ENCODE measurements at places on chromosomes 2 and 18.
A peak's percentile ranks its signal among the peaks of the same experiment; 100 is the strongest.

- no peak for DNase-seq
Measured at GRCh38 chr2:161388146-161388779, 27.8 kb upstream of the TBR1 start.

- no peak for DNase-seq
Measured at GRCh38 chr2:117703858-117704257, 110.6 kb upstream of the DDX18 start.

DNA sequence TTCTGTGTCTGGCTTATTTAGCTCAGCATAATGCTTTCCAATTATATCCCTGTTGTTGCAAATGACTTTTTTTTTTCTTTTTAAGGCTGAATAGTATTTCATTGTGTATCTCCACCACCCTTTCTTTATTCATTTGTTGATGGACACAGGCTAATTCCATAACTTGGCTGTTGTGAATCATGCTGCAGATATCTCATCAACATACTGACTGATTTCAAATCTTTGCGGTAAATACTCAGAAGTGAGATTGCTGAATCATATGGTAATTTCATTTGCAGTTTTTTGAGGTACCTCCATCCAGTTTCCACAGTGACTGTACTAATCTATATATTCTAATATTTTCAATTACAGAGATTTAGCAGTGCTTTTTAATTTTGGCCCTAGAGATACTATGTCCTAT is 266.2 kb downstream of the TMX3 start:
- no peak for DNase-seq

DNA sequence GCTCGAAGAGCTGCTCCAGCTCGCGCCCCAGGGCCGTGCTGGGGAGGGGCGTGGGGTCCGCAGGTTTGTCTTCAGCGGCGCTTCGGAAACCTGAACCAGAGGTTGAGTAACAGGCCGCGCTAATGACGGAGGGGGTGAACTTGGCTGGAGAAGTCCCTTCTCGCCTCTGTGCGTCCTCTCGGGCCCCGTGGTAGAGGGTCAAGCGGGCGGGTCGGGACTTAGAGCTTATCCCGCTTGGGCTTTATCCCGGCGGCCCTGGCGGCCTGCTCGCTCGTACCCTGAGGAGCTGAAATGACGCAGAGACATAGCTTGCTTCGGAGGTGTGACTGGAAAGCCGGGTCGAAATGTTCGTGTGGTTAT is 479 bp downstream of the RNMT start:
- DNase-seq = no peak

DNA sequence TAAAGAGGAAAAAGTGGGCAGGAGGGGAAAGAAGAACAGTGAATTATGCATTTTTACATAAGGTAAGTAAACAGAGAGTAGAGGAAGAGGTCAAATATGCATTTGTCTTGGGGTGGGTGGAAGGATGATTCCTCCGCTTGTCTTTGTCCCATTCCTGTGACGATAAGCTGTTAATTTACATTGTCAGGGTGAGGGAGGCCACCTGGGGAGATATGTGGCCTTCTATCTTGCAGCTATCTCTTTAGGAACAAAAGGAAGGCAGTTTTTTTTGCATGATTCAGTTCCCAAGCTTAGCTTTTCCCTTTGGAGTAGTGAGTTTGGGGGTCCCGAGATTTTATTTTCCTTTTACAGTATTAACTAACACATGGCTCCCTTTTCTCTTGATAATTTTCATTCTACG is 2.2 kb upstream of the INPP4A start:
- DNase-seq = no peak

DNA sequence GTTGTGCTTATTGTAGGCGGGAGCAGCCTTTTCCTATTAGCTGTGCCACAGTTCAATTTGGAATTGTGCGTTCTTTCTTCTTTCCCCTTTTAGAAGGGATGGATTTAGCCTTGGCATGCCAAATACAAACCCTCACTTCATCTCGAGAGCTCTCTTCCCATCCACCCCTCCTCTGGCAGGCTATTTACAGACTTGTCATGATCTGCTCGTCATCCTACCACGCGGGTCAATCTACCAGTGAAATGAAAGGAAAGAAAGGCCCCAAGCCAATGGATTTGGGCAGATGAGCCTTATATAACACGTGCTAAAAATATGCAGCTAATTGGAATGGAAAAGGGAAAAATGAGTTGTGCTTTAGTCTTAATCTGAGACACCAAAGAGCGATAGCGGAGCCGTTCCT is 277.5 kb downstream of the PRKCE start:
- DNase-seq = no peak

GRCh38 chr18:36458306-36458705 is 160.8 kb downstream of the FHOD3 start:
- no peak for DNase-seq

DNA sequence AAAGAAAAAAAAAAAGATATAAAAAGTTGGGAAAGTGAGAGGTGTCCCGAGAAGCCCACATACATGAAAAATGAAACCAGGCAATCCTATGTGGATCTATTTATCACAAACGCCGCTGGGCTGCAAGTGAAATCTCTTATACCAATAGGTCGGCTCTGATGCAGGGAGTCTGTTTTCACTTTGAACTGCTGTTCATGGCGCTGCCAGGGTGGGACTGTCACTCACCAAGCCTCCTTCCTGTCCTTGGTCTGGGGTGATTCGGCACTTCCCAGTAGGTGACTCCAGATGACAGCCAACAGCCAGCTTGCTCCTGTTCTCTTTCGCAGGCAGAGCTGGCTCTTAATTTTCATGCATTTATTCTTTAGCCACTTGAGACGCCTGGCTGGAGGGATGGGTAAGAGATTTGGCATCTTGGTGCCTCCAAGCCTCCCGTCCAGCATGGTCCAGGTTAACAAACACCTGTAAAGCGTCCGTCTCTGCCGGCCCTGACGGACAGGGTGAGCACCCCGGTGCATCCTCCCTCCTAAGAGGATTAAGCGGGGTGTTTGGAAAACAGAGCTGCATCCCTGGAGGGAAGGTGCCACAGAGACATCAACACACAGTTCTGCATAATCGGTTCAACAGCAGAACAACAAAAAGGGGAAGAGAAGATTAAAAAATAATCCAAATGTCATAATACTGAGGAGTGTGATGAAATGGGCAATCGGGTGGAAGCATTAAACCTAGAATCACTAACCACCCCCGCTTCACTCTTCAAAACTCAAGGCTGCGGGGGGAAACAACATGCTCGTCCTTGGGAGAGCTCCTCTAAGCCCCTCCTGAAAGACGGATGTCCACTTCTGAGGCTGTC is 58.7 kb downstream of the STEAP3 start:
- DNase-seq = no peak

DNA sequence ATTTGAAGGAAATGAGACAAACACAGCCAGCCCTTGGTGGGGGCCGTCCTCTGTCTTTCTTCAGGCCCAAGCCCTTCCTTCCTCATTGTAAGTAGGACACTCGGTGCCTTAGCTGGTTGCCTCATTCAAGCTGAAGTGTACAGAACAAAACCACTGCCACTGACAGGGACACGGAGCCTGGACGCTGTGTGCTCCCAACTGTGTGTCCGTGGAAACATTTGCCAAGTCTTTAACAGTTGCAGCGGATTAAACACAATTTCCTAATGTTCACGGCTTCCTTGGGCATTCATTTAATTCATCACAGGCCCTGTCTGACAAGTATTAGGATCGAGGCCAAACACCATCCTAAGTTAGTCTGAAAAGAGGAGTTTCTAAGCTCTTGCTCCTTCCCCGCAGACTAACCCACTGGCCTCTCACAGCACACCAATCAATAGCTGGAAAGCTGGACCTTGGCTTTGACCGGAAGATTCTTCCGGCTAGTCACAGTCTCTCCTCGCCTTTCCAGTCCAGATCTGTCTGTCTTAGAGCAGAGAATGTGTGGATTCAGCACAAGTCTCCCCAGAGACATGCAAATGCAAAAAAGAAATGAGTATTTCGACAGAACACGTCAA is 68.7 kb upstream of the ACSL3 start:
- DNase-seq = no peak

- no peak for DNase-seq
Measured at GRCh38 chr2:59655809-59656208, 897.6 kb downstream of the BCL11A start.

GRCh38 chr18:2547477-2548087 is 23.7 kb downstream of the METTL4 start:
- no peak for DNase-seq

DNA sequence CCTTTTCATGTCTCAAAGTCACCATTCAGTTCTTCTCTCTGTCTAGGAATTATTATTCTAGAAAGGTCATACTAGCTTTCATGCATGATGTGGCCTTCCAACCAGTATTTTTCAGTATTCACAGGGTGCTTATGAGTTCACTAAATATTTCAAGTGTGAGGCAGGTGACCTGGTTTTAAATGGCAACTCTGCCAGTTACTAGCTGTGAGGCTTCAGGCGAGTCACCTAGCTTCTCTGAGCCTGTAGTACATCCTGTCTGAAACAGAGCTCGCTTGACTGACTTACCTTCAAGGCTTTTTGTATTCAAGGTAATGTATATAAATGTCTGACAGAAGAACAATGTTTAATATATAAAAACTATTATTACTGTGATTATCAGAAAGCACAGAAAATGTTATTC is 19.4 kb upstream of the ACVR1 start:
- no peak for DNase-seq

GRCh38 chr2:40824278-40824677 is 372.4 kb upstream of the SLC8A1 start:
- DNase-seq = no peak

GRCh38 chr2:67674668-67675067 is 277.5 kb downstream of the ETAA1 start:
- DNase-seq = no peak

DNA sequence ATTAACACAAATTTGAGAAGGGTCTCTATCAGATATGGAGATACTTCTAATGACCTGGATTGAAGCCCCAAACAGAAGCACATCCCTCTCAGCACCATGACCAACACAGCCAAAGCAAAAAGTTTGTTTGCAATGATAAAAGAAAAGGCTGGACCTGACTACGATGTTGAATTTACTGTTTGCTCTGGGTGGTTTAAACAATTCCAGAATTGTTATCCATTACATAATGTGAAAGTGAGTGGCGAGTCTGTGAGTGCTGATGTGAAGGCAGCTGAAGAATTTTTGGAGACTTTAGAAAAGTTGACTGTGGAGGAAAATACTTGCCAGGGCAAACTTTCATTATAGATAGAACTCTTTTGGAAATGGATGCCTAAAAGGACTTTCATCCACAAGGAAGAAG is 17.4 kb upstream of the DLX2 start:
- no peak for DNase-seq

DNA sequence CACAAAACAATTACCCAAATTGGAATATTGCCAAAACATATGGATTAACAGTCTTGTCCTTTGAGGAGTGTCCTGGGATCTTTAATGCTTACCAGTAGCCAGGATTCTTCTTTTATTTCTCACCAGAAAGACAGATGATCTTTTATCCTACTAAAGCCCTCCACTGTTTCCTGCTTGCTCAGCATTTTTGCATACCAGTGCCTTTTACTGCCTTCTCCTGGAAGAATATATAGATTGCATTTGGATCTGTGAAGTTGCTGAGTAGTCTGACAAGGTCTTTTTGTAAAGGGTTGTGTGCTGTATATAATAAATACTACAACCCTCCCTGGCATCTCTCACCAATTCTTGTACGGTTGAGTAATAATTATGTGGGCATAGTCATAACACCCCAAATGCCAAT is 652.2 kb downstream of the LRRTM4 start:
- peak; percentile 16 for DNase-seq

All from SK-N-MC (cell line).